ENCODE measurements at places on chromosomes 2 and 18.

DNA sequence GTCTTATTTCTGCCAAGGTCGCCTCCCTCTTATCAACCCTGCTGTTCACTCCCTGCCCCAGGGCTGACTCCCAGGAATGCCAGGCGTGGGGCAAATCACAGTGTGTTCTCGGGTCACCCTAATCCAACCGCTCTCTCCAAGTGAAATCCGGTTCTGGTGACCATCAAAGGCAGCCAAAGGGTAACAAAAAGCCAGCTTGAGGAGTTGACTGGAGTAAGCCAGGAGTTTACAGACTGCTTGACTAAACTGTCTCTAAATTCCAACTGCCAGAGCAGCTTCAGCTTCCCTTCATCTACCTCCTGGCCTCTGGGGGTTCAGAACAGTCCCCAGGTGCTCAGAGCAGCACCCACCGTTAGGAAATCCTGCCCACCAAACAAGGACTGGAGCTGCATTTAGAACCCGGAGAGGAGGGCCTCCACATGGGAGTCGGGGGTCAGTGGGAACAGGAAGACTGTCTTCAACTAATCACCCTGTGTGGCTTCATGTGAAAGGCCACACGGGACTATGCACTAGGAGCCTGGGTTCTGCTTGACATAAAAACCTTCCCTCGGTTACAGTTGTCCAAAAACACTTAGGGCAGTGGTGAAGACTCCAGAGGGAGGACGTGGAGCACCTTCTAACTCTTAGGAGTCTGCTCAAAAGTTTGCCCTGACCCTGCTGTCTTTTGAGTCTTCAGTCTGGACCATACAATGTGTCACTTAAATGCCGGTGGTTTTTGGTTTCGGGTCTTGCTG is 24.2 kb upstream of the MCFD2 start:
- H3K27me3 ChIP-seq = peaks cover 6% of the 10 kb centered on the region
- peak overlapping the region; percentile 75 for H3K4me3 ChIP-seq
- H3K36me3 ChIP-seq = no peaks in the 10 kb centered on the region

DNA sequence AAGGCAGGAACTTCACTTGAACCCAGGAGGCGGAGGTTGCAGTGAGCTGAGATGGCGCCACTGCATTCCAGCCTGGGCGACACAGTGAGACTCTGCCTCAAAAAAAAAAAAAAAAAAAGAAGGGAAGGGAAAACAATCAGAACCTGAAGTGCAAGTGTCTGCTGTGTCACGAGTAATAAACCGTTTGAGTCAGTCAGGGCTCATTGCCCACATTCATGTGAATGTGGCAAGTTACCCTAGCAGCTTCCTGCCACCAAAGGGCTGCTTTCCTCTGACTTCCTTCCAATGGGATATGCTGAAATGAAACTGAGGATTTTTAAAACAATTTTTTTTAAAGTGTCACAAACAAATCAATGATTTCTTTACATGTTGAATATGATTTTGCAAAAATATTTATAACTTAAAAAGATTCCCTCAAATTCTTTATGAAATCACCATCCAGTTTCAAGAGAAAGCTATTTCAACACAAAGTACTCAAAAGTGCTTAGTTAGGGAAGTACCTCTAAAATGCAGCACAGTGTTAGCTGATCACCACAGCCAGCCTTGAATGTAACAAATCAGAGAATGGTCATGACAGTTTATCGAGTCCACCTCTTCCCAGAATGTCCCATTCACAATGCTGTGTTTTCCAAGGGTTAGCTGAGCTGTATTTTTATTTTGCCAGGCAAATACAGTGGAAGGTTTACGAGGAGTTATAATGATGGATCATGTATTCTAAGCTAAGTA is 36.4 kb downstream of the WDSUB1 start:
- H3K4me1 ChIP-seq = peaks cover 2% of the 10 kb centered on the region
- H3K4me3 ChIP-seq = no peak overlapping the region
- no peak for DNase-seq
- H3K36me3 ChIP-seq = peaks cover 46% of the 10 kb centered on the region
- H3K27ac ChIP-seq = peak overlapping the region; percentile 78
- no peaks in the 10 kb centered on the region for H3K27me3 ChIP-seq

GRCh38 chr2:25410370-25410769 is 68.6 kb upstream of the DNMT3A start:
- no peak overlapping the region for H3K4me3 ChIP-seq
- no peaks in the 10 kb centered on the region for H3K4me1 ChIP-seq
- no peaks in the 10 kb centered on the region for H3K27me3 ChIP-seq
- DNase-seq = no peak

DNA sequence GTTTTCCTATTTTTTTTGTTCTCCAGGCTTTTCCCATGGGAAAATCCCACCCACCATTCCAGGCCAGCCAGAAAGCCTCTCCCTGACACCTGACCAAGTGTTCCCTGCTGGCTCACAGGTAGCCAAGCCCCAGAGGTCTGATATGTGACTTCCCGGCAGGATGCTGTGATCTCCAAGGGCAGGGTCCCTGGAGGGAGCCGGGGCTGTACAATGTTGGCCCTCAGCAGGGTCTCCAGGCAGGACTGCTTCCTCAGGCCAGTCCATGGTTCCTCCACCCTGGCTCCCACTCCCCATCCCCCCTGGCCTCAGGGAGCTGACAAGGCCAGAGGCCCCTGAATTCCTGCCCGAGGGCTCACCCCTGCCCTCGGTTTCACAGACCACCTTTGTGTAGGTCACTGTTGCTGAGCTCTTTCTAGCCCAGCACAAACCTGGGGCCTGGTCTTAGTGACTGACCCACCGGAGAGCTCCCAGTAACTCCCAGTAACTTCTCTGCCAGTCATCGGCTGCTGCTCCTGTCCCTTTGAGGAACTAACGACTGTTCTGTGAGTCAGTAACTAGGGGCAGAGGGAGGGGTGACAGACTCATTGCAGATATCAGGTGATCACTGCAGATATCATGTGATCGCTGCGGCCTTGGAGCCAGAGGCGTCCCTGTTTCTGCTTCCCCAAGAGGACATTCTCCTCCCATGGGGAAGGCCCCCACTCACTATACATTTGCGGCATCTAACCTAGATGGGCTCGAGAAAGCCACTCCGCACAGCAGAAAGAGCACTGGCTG is 38.7 kb downstream of the SDC1 start:
- H3K4me1 ChIP-seq = peaks cover 54% of the 10 kb centered on the region
- DNase-seq = no peak

DNA sequence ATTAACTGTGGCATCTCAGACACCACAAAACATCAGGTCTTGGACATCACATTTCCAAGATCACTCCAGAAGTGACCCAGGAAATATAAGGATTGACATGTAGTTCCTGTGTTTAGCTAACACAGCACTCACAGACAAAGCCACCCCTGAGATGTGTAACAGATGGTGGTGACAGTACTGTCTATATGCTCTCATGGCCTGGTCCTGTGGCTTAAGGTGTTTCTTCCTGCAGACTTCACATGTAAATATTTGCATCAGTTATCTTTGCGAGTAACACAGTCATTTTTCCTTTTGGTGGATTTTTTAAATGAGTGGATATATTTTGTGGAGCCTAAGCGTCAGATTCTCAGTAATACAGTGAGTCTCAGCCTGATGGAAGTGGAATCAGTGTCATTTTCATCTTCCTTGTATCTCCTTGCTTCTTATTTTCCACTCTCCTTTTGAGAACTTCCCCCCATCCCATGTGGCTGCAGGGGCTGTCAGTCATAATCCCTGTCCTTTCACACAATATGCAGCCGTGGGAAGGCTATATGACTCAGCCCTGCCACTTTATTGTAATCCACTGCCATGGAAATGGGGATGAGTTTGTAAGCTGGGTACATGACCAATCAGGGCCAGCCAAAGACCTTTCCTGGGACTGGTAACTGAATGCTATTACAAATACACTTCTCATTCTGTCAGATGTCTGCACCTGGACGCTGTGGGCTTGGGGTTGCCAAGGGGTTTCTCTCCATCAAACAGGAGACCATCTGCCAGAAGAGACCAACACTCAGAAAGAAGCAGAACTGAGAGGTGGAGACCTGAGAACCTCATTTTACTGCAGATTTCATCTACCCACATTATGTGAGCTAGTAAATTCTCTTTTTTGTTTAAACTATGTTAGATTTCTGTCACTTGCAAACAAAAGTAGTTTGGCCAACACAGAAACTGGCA is 74.3 kb downstream of the ICOS start:
- no peak for DNase-seq
- peaks cover 17% of the 10 kb centered on the region for H3K4me1 ChIP-seq
- H3K27ac ChIP-seq = no peak overlapping the region
- no peaks in the 10 kb centered on the region for H3K36me3 ChIP-seq

- H3K27ac ChIP-seq = no peak overlapping the region
- no peaks in the 10 kb centered on the region for H3K27me3 ChIP-seq
- H3K36me3 ChIP-seq = no peaks in the 10 kb centered on the region
- H3K4me1 ChIP-seq = no peaks in the 10 kb centered on the region
- no peak for DNase-seq
Measured at GRCh38 chr18:53114441-53114840, 774.4 kb downstream of the DCC start.

Measured in mesothelial cell of epicardium (in vitro differentiated cells).